ENCODE measurements at places on chromosomes 12 and 14.
A peak's percentile ranks its signal among the peaks of the same experiment; 100 is the strongest.

DNA sequence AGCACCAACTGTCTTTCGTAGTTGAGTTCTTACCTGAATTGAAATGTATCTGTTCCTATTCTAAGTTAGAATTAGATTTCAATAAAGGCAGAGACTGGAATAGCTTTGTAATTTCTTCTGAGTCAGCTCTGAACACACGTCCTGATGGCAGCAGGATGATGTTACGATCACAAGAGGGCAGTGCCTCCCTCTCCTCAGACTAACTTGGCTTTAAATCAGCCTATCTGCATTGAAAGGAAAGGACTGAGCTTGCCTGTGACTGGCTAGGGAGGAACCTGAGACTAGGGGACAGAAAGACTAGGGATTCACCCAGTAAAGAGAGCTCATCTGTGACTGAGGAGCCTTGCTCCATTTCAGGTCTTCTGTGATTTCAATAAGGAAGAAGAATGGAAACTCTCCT is 323.7 kb upstream of the OR4E1 start:
- no peak for DNase-seq

DNA sequence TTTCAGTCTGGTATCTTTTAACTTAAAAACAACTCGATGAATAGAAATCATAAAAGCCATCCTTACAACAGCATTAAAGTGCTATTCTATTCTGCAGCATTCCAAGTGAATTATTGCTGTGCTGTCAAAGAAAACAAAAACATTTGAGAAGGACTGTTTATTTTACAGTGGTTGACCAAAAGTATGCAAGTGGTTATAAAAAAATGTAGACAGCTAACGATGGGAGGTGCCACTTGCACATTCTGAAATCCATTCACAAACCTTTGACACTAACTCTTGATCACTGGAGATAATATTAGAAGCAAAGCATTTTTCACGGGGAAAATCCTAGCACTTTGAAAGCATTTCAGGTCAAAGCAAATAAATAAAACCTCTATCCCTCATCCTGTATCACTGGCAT is 55.6 kb downstream of the HMGA2 start:
- DNase-seq, result no peak

DNA sequence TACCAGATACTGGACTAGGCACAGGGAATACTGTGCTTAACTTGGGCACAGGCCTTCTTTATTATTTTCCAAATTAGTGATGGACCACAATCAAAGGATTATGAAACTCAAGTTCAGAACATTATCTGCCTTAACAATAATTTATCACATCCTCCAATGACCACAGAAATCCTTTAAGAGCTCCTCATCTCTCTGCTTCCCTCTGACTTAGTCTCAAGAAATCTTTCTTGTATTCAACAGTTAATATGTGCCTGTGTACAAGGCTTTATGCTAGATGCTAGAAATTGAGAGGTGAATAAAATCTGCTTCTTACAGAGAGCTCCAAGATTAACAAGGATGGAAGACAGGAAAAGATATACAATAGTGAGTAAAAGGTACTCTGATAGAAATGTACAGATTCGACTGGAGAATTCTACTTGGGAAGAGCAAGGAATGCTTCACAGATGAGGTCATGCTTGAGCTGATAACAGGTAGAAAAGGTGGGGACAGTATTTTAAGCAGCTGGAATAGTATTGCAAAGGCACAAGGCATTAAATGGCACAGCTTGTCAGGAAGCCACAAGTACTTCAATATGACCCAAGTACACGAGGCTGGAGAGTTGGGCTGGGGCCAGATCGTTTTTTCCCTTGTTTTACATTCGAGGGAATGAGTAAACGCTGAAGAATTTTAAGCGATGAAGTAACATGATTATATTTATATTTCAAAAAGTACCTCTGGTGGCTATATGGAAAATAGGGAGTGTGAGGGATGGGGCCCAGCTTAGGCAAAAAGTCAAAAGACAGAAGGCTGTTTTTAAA is 55.1 kb upstream of the ARID2 start:
- DNase-seq, result no peak

DNA sequence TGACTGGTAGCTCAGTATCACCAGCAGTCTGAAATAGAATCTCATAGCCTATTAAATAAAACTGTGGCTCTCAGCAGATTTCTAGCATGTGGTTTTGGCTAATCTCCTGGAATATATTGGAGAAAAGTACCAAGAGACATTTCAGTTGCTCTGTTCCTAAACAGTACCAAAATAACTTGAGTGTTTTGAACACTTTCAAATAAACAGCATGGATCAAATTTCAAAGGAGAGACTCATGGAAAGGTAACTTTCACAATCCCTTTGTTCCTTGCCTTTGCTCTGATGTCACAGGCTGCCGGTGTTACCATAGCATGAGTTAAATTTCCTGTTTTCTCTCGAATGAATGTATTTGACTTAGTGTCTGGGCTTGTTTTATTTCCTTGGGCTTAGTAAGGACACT is 3.4 kb downstream of the ARG2 start:
- DNase-seq, result no peak

DNA sequence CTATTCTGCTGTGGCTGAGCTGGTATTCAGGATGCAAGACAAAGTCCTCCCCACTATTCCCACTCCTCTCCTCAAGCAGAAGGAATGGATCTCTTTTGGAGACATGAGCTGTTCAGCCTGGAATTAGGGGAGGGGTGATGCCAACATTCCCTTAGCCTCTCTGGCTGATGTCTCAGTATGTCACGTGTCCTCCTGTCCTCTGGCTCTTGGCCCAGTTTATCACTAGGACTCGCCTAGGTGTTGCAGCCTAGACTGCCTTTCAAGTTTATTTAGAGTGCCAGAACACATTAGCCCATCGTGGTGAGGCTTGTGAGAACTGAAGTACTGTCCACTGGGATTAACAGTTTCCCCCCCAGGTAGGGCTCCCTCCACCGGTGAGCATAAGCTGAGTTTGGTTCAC is 239.9 kb upstream of the MIS18BP1 start:
- no peak for DNase-seq

DNA sequence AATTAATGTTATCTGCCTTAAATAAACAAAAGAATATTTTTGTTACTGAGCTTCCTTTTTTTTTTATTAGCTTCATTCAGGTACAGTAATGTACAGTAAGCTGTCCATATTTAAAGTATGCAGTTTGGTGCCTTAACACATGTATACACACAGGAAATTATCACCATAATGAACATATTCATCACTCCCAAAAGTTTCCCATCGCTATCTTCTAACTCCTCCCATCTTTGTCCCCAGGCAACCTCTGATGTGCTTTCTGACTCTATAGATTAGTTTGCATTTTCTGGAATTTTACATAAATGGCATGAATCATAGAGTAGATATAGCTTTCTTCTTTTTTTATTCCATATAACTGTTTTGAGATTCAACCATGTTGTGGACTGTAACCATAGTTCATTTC is 193.0 kb downstream of the TRHDE start:
- no peak for DNase-seq

DNA sequence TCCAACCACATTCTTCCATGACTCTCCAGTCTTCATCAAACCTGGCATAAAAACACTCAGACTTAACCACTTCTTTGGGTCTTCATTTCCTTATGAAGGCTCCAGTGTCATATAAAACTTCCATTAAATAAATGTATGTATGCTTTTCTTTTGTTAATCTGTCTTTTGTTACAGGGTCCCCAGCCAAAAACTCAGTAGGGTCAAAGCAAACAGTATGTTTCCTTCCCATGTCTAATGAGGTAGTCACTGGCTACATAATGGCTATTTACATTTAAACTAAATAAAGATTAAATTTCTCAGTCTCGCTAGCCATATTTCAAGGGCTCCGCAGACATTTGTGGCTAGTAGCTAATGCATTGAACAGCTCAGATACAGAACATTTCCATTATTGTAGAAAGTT is 40.1 kb upstream of the STAB2 start:
- peak; percentile 92 for DNase-seq

- DNase-seq, result no peak
These were observed 56.3 kb downstream of the PPP1R36 start for GRCh38 chr14:64605926-64606685.

DNA sequence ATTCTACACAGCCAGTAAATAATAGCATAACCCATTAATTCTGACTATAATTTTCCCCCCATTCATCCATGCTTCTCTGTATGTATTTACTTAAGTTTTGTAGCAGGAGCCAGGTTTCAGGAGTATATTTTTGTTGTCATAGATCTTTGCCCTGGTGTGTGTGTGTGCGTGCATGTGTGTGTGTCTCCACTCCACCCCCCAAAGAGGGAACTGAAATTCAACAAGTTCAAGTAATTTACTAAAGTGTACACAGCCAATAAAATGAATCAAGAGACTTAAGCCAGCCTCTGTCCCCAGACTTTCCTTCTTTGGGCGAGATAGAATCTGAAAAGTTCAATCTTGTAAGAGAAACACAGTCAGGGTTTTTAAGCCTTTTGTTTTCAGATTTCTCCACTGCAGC is 792.0 kb downstream of the MED13L start:
- DNase-seq, result no peak

DNA sequence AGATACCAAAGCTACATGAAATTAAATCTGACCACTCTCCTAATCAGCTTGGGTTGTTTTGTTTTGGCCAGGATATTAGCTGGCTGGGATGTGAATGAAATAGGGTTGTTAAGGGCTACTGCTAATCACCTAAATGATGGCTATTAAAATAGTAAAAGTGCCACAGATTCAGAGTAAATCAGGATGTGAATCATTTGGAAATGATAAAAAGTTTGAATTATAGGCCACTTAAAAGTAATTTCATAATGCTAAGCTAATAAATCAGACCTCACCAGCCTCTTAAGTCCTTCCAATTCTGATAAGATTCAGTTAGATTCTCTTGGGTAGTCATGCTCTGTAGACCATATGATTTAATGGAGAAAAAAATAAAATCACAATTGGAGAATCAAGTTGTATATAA is 12.0 kb downstream of the HELB start:
- no peak for DNase-seq

DNA sequence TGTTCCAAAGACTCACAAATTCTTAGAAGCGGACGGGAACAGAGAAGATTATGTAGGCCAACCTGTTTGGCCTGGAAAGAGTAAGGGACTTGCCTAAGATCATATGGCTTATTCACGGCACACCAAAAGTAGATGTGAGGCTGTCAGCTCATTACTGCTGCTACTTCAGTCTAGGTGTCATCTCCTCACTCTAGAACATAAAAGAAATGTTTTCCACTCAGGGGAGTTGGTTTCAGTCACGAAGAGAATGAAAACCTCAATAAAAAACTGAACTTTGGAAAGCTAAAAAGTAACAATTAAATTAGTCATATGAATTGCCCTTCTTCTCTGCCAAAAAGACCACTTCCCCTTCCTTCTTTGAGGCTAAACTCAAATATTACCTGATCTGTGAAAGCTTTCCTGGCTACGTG is 658 bp upstream of the CEP128 start:
- no peak for DNase-seq

- DNase-seq, result no peak
These were observed 660.4 kb upstream of the TMEM132C start for GRCh38 chr12:127606476-127607015.

DNA sequence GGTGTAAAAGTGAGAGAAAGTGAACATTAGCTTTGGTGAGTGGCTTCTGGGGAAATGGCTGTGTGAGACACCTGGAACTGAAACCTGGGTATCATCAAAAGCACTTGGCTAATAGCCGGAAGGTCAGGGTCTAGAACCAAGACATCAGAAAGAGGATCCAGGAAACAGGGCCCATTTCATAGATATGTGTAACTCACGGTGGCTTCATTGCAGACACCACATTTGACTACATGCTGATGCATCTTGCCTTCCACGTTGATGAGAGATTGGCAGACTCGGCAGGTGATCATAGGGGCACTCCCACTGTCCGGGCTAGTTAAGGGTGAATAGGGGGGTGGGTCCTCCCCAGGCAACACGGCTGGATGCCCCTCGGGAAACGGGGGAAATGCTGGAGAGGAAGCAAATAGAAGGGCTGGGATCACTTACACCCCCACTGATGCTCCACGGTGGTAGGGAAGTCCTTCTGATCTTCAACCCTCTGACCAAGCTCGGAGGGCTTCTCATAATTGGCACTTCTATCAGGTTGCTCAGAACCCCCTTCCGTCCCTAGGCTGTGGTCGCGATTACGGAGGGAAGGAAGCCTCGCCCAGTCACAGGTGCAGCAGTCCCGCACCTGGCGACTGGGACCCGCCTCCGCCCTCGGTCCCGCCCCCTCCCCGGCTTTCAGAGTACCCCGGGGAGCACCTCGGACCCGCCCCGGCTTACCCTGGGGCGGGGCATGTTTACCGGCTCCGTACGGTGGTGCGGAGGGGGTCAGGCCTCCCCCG is 593 bp downstream of the PIP4P1 start:
- peak; percentile 67 for DNase-seq

- no peak for DNase-seq
These were observed 22.5 kb upstream of the TMPRSS12 start for GRCh38 chr12:50820177-50820576.

GRCh38 chr12:25058658-25059058 is 109.8 kb upstream of the BCAT1 start:
- DNase-seq, result no peak

DNA sequence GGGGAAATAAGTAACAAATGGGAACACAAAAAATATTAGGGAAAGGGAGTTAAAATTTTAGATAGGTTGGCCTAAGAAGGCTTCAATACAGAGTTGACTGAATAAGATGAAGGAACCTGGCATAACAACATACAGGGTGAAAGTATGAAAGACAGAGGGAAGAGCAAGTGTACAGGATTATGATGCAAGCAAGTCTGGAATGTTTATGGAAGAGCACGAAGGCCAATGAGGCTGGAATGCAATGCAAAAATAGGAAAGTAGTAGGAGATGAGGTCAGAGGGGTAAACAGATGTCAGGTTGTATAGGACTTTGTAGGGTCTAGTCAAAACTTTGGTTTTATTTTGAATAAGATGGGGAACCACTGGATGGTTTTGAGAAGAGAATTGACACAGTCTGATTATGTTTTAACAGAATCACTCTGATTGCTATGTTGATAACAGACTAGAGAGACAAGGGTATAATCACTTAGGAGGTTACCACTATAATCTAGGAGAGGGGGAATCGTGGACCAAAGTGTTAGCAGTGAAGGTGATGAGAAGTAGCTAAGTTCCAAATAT is 96.8 kb downstream of the OSBPL8 start:
- DNase-seq, result no peak

DNA sequence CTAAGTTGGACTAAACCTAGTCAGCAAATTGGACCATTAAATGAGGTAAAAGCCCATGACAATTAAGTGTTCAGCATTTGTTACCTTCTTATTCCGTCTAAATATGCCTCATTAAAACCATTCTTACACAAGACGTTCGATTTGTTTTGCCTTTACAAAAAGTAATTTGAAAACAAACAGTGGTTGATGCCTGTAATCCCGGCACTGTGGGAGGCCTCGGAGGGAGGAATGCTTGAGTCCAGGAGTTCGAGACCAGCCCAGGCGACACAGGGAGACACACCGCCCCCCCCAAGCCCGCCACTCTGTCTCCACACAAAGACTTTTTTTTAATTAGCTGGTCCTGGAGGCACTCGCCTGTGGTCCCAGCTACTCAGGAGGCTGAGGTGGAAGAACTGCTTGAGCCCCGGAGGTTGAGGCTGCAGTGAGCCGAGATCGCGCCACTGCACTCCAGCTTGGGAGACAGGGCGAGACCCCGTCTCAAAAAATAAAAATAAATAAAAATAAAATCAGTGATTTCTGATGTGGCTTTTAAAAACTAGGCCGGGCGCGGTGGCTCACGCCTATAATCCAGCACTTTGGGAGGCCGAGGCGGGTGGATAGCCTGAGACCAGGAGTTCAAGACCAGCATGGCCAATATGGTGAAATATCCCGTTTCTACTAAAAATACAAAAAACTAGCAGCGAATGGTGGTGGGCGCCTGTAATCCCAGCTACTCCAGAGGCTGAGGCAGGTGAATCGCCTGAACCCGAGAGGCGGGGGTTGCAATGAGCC is 856 bp upstream of the EIF4B start:
- no peak for DNase-seq

Measured in NCI-H2081 (cell line).